LHCN-M2 (cell line): ENCODE measurements at places on chromosomes 1 and 21. TPM values are rescaled to one million over a fixed set of nuclear protein-coding genes. Genes with fewer than 3 reads are reported as not detected.

Gene MYOG
- total RNA-seq = 0.13 and 5.7 TPM in 2 replicates

Gene MIXL1
- total RNA-seq = not detected in 2 replicates

Gene GJA5
- total RNA-seq = not detected in 2 replicates

Gene SERPINC1
- total RNA-seq = not detected in 2 replicates

Gene RPTN
- not detected in 2 replicates for total RNA-seq

Gene SPRR2A
- not detected in 2 replicates for total RNA-seq

Gene RGS18
- total RNA-seq = not detected in 2 replicates

GRCh38 chr1:115677565-115677964, 35.8 kb downstream of the VANGL1 start:
- peak; percentile 16 for DNase-seq

DNA sequence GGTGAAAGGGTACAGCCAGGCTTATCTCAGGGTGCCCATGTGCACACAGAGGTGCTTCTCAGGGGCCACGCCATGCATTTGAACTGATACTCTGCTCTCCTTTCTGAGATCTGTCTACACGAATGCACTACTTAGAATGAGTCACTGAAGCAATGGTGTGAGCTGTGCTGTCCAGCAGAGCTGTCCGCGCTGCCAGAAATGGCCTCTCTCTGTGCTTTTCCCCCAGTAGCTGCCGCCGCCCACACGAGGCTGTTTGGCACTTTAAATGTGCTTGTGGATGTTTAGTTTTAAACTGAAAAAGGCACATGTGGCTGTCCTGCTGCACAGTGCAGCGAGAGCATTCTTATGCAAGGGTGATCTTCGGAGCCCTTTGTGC, 87.1 kb upstream of the COL6A1 start:
- peak; percentile 70 for DNase-seq

DNA sequence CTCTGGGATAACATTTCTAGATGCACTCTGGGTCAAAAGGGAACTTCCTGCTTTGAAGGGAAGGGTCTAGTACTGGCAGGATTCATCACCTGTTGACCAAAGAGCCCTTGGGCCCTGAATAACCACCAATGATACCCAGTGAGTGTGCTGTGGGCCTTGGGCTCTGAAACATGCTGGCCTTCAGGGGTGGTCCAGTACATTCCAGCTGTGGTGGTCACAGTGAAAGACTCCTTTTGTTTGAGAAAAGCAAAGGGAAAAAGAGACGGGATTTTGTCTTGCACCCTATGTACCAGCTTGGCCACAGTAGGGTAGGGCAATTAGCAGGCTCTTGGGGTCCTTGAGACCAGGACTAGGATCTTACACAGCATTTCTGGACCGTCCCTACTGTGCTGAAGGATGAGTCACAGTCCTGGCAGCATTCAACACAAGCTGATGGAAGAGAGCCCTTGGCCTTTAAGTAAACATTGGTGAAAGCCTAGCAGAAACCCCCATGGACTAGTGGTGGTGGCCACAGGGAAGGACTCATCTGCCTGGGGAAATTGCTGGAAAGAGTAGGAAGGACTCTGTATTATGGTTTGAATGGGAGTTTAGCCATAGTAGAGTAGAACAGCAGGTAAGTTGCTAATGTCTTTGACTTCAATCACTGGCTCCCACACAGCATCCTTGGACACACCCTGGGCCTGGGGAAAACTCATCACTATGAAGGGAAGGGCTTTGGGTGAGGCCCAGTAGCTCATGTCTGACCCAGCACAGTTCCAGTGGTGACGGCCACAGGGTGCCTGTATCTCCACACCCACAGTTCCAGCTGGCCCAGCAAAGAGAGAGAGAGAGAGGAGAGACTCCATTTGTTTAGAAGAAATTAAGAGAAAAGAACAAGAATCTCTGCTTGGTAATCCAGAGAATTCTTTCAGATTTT, 87.5 kb downstream of the COL24A1 start:
- DNase-seq = peak; percentile 30

- DNase-seq = peak; percentile 49
Measured at GRCh38 chr1:21165076-21165475, 11.6 kb downstream of the EIF4G3 start.

DNA sequence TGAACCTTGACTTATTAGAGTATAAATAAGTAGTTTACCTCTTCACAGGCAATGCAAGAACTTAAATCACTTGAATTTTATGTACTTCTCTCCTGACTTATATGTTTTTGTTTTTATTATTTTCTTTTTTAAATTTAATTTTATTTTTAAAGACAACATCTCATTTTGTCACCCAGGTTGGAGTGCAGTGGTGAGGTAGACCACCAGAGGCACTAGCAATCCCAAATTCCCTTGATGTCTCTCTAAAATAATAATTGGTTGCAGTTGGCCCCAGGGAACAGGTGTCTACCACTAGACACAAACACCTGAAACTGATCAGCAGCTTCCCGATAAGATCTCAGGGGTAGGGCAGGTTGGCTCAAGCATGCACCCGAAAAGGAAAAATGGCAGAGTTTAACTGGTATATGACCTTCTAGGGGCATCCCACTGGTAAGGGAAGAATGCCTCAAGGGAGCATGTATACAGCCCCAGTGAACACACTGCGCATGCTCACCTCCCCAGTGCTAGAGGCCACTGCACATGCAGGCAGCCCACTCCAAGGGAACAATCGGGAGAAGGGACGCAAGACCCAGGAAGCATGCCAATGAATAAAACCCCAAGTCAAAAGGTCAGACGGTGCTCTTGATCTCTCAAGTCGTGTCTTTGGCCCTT, 14.6 kb downstream of the EXOC8 start:
- no peak for DNase-seq

- DNase-seq = peak; percentile 37
Measured at GRCh38 chr1:28129150-28129549, 40.7 kb upstream of the EYA3 start.

DNA sequence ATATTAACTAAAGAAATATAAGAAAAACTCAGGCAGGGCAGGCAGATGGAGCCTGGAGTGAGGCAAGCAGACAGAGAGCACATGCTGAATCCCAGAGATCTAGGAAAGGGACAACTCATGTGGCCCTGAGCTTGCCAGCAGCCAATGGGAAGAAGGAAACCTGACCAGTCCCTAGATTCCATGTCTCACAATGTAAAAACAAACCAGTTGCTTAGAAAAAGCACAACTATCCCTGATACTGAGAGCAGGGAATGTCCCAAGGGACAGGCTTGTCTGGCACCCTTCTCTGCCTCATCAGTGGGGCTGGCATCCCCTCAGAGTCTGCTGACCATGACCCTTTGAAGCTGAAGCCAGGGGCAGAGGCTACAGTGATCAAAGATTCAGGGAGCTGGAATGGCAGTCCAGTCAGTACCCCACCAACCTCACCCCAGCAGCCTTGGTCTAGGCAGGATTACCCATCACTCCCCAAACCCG, 27.8 kb downstream of the HSPG2 start:
- DNase-seq = peak; percentile 84

GRCh38 chr21:30710499-30710898, 8.1 kb downstream of the KRTAP21-3 start:
- DNase-seq = no peak

- DNase-seq = no peak
Measured at GRCh38 chr1:167878372-167879160, 35.4 kb downstream of the ADCY10 start.

- DNase-seq = no peak
Measured at GRCh38 chr21:42732033-42732410, 78.6 kb downstream of the PDE9A start.

GRCh38 chr1:56798053-56798471, 21.1 kb downstream of the FYB2 start:
- DNase-seq = peak; percentile 46

- peak; percentile 28 for DNase-seq
Measured at GRCh38 chr1:56803561-56804156, 15.5 kb downstream of the FYB2 start.

- DNase-seq = no peak
Measured at GRCh38 chr1:54559771-54560231, 11.8 kb downstream of the ACOT11 start.

- no peak for DNase-seq
Measured at GRCh38 chr1:203612932-203613682, 13.5 kb upstream of the ATP2B4 start.

- DNase-seq = no peak
Measured at GRCh38 chr1:71828431-71829012, 453.8 kb downstream of the NEGR1 start.

GRCh38 chr1:5419501-5419900, 572.7 kb downstream of the NPHP4 start:
- no peak for DNase-seq

DNA sequence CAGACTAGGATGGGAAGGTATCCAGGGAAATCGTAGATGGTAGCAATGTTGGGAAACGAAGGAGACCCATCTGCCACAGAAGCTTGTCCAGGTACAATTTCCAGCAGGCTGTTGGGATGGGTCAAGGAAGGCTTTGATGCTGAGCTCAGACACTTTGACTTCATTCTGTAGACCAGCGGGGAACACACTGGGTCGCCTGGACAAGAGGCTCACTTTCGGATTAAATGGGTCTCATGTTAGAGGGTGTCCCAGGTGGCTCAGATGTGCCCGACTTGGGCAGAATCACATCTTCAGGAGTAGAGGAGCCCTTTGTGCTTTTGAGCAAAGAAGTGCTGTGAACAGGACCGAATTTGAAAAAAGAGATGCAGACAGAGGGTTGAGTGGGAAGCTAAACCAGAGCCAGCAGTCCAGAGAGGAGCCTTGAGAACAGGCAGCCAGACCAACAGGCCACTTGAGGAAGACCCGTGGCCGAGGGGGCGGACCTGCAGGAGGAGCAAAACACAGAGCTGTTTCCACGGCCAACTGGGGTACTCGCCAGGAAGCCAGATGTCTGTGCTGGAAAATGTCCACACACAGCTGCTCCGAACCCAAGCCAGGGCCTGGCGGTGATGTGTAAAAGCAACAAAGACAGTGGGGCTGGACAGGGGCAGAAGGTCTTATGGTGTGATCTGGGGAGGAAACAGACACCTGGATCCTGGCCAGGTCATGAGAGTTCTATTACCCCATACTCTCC, 146.9 kb downstream of the AJAP1 start:
- no peak for DNase-seq

- peak; percentile 61 for DNase-seq
Measured at GRCh38 chr1:243495442-243496186, 239.8 kb downstream of the SDCCAG8 start.
